ENCODE measurements at places on chromosomes 16 and 17.

DNA sequence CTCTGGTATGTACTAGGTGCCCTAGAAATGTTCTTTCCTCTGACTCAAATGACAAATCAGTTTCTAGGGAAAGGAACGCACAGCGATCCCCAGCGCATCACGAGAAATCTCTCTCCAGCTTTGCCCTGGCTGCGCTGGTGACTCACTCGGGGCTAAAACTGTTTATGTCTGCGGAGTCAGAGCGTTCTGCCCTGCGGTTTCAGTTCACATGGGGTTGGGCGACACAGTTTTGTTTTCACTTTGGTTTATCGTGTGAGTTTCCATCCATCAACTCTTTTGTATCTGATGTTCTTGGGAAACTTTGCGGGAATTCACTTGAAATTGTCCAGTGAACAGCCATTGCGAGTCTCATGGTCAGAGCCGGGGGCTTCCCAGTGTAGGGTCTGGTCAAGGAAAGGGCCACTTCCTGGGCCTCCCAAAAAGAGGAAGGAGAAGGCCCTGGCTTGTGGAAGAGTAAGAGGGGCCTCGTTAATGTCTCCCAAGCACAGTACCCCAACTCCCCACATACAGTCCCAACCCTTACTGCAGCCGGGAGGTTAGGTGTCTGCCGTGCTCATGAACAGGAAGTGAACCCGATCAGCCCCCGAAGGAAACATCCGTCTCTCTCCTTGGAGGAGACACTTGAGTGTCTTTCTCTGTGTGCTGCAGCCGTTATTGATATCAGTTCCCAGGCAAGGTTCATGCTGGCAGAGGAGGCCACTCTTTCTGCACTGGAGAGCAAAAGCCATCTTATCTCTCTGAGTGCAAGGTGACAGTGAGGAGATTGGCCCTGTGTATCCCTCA lies 643.2 kb downstream of the WWOX start:
- peak; percentile 50 for DNase-seq

DNA sequence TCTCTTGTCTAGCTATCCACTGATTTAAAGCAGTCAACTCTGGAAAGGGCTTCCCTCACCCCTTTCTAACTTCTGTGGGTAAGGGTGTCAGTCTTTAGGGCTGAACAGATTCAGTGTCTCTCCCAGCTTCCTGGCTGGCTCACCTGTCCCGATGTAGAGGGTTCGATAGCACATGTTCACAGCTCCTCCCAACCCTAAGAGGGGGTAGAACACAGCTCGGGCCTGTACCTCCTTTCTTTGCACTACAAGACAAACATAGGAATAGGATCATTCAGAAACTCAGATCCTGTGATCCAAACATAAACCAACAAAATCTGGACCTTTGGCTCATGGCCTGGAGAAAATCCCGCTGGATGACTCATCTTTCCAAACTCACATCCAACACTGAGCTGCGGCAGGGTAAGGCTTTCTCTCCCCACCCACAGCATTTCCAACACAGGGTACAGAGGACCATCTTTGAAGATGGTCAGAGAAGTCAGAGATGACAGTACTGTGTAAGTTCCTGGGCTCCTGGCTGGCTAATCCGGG lies 5.8 kb upstream of the DHRS13 start:
- no peak for DNase-seq

DNA sequence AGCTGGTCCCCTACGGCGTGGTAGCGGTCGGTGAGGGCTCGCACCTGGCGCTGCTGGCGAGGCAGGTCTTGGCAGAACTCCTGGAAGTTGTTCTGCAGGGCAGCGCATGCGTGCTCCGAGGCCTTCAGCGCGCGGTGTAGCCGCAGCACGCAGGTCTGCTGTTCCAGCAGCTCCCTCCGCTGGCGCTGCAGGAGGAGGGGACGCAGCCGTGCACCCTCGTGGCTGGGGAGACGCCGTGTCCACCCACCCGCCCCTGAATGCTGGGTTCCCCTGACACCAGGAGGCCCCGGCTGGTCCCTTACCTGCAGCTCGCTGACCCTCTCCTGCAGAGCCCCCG lies 12.2 kb downstream of the EVPL start:
- no peak for DNase-seq

- no peak for DNase-seq
These were observed 3.1 kb downstream of the EVI2A start for GRCh38 chr17:31318298-31318801.

DNA sequence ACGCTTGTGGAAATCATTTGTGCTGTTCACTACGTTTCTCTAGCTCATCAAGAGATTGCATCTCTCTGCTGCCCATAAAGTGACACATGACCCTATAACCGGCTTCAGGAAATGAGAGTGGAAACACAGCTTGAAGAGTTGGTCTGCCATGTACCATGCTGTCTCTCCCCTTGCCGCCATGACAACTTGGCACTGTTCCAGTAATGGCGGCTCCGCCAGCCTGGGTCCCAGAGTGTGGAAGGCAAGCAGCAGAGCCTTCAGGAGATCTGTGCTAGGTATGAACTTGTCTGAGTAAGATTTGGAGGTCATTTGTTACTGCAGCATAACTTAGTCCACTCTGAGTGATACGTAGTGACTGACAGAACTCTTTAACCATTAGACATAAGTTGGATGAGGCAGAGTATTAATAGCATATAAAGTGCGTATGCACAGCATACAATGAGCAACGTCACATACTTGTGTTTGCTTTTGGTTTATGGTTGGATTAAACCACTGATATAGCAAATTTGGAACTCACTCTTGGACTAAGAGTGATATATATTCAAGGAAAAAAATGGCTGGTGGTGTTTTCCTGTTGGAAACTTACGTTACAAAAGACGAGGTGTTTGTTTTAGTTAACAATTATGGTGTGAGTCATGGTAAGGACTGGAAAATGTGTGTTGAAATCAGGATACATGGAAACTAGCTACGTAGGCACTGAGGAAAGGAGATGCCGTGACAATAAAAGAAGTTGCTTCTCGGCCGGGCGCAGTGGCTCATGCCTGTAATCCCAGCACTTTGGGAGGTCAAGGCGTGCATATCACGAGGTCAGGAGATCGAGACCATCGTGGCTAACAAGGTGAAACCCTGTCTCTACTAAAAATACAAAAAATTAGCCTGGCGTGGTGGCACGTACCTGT lies 24.4 kb upstream of the PMP22 start:
- DNase-seq, result no peak

- no peak for DNase-seq
These were observed 290.4 kb downstream of the HS3ST3A1 start for GRCh38 chr17:13311306-13311705.

- no peak for DNase-seq
These were observed 86.3 kb downstream of the WDR59 start for GRCh38 chr16:74898659-74899058.

DNA sequence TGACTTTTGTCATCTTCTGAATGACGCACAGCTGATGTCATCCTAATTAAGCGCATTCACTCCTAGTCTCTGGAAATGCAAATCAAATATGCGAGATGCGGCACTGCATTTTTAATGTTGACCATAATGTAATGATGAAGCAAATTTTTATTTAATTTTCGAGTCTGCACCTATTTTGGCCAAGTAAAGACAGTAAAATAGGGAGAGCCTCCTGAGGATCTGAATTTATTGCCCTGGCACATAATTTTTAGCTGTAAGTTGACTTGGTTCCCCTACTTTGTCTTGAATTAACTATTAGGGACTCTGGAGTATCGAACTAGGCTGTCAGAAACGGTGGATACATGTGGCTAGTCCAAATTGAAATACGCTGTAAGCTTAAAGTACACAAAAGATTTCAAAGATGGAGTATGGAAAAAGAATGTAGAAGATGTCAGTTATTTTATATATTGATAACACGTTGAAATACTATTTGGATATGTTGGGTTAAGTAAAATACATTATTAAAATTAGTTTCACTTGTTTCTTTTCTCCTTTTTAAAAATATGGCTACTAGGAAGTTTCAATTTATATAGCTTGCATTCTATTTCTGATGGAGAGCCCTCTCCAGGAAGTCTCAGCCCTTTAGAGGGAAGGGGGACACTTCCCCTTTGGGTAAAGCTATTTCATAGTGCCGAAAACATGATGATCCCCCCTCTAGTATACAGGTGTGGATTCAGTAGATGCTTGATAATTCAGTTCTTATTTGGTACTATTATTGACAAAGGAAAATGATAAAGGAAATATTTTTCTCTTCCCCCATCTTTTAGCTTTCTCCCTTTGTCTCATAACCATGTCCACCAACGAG lies 991 bp downstream of the KPNA2 start:
- no peak for DNase-seq

- DNase-seq, result no peak
These were observed 6.9 kb downstream of the CHD9 start for GRCh38 chr16:53061701-53062159.

DNA sequence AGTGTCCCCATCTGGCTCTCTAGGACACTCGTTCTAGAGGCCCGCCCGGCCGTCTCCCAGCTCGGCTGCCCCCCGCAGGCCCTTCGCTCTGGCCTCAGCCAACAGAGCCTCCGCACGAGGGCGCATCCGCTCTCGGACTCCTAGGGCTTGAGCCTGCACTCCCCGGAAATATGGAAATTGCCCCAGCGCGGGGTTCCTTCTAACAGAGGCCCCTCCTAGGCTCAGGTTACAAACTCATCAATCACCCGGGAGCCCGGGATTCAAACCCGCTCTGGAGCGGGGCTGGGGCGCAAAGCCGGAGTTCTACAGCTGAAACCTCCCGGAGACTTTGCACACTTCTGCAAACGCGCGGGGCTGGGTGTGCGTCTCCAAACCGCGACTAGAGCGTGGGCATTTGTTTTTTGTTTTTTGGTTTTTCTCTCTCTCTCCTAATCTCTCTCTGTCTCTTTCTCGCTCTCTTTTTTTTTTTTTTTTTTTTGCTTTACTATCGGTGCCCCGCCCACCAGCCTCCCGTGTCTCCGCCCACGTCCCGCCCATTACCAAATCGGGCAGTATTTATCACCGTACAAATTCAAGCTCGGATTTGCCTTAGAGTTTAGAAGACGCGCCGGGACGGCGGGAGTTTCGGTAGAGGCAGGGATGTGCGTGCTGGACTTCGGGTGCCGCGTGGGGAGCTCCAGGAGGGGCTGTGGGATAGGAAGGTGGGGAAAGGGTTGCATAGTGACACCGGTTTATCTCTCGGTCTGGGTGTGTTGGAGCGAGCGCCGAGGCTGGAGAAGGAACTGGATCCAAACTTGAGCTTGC lies 2.4 kb upstream of the FOXL1 start:
- no peak for DNase-seq

DNA sequence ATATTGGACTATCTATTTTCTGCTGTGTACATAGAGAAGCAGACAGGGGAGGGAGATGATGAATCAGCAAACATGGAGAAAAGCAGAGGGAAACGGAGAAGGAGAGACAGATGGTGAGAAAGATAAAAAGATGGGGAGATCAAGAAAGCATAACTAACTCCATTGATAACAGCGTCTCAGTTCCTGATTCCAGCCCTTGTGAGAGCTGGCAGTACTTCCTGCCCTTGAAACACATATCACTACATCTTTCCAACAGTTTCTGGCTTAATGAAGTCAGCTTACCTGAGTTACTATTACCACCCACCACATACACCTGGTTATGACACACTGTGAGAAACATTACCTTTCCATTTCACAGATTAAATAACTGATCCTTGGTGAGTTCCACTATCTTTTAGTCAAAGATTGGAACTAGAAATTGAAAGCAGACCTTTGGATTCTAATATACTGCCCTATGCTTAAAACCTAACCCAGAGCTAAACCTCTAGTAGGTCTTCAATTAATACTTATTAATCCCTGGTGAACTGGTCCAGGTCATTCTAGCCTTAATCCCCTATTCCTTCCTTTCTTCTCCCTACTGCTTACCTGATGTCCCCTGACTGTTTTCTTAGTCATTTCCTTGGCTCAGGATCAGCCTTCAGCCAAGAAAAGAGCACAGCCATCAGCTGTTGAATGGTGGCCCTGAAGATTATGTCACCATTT lies 346.6 kb upstream of the CCL2 start:
- DNase-seq, result no peak

GRCh38 chr17:72053449-72053848 lies 67.4 kb upstream of the SOX9 start:
- no peak for DNase-seq

GRCh38 chr16:57612494-57612893 lies 15.9 kb upstream of the ADGRG1 start:
- DNase-seq, result no peak

- no peak for DNase-seq
These were observed 20.7 kb downstream of the BANP start for GRCh38 chr16:87971933-87972332.

DNA sequence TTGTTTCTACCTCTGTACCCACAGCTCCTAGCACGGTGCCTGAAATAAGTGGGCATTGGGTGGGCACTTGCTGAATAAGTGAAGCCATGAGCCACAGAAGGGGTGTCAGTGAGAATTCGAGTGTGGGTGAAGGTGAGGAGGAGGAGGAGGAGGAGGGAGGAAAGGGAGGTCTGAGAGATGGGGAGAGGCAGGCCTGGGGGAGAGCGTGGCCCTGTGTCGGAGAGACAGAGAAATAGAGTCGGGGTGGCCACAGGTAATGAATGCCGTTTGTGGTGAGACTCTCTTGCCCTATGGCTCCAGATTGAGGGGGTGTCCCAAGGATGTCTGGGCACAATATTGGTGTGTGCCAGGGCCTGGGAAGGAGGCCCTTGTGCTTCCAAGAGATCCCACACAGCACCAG lies 49.2 kb downstream of the SDK2 start:
- DNase-seq, result no peak

- no peak for DNase-seq
These were observed 2.4 kb upstream of the PRR15L start for GRCh38 chr17:47959825-47960655.

- no peak for DNase-seq
These were observed 14.6 kb downstream of the EEF2K start for GRCh38 chr16:22220714-22221113.

DNA sequence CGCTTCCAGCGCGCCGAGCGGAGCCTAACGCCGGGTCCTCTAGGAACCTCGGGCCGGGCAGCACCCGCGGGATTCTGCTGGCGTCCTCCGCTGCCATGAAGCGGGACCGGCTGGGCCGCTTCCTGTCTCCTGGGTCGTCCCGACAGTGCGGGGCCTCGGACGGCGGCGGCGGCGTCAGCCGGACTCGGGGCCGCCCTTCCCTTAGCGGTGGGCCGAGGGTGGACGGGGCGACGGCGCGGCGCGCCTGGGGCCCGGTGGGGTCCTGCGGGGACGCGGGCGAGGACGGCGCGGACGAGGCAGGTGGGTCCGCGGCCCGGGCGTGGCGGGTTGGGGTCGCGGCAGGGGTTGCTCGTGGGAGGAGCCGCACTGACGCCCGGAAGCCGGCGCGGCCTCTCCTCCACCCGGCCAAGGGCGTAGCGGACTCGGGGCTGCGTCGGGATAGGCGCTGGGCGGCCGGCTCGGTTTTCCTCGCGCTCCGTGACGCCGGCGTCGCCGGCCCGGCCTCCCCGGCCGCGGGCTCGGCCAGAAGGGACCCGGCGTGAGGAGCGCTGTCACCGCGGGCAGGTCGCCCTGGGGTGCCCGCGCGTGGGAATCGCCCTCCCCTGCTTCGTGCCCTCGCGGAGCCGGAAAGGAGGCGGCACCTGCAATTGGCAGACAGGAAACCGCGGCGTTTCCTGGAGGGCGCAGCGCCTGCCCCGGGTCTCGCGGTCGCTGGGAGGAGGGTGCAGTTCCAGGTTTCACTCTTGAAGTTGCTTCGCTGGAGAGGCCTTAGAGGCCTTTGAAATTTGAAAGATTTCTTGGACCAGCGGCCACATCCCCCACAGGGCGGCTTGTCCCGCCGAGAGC lies 432 bp downstream of the ZNF276 start:
- no peak for DNase-seq

Measured in stimulated activated CD4-positive, alpha-beta T cell treated with anti-CD3 and anti-CD28 coated beads, Interleukin-1b, Interleukin-23, amount 100 ng/mL, for 1 hour (primary cell).